Heart right ventricle (tissue), 16 donors: ENCODE measurements at places on chromosomes 6 and 20. TPM values are rescaled to one million over a fixed set of nuclear protein-coding genes. Genes with fewer than 3 reads are reported as not detected.

DNA sequence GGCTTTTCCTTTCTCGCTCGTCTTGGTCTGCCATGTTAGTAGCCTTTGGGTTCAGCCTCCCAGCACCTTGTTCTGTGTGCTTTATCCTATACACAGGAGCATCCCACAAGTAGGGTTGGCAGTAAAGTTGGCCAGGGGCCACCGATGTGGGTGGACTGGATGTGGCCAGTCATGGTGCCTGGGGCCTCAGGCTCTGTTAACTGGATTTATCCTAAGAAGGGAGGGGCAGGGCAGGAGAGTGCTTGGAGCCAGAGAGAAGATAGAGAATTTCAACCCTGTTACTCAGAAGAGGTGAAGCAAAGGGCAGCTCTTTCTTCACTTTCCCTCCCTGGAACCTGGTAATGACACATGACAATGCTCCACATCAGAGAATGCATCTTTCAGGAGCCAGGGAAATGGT lies 14.1 kb upstream of the SIRPB2 start:
- no peak for DNase-seq

DNA sequence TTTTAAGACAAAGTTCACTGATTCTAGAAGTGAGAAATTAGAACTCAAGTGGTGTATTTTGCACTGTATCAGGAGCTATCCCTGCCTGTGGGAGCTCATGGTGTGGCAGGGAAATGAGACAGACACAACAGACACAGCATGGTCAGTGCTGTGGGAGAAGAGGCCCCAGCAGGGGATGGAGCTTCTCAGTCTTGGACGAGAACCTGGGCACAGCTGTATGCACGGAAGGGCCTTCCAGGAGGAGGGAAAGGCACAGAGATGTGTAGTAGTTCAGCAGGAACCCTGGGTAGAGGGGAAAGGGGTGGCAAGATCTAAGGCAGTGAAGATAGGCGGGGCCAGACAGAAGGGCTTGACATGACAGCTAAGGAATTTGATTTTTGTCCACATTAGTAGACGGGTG lies 48.8 kb upstream of the KIF25 start:
- DNase-seq, result no peak

- DNase-seq, result peak; percentile 66
These were observed 3.7 kb downstream of the OGFR start for GRCh38 chr20:62808211-62808865.

DNA sequence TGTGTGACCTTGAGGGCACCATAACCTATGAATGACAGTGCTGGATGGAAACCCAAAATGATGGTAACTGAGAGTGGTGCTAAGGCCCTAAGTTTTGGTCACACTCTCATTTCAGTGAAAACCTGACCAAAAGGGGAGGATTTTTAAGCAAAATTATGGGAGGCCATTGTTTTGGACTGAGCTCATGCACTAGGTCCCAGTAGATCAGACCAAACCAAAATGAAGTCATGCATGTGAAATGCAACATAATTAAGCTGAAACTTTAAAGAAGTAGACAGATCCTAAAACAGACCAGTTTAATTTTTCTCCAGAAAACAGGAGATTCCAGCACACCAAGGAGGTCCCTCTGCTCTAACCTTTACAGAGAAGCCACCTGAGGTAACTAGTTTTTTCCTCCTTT lies 24.0 kb upstream of the THBS2 start:
- DNase-seq, result no peak

- no peak for DNase-seq
These were observed 31.2 kb downstream of the FAM83B start for GRCh38 chr6:54877713-54878317.

DNA sequence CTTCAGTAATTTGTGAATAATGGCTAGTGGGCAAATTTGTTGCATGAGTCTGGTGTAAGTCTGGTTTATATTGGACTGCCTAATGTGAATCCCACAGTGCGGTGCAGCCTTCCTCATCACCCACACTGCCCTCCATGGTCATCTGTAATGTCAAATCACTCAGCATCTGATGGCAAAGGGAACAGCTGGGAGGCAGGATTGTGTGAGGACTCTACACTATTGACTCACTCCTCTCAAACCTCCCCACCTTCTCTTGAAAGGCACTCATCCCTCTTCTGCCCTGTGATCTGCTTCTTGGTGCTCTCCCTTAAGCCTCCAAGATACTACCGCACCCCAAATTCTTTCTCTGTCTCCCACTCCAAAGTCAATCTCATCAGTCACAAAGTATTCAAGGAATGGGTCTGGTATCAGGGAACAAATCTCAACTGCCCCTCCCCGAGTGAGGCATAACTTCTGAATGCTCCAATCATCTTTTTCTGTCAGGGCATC lies 146.0 kb upstream of the BEND6 start:
- DNase-seq, result no peak

DNA sequence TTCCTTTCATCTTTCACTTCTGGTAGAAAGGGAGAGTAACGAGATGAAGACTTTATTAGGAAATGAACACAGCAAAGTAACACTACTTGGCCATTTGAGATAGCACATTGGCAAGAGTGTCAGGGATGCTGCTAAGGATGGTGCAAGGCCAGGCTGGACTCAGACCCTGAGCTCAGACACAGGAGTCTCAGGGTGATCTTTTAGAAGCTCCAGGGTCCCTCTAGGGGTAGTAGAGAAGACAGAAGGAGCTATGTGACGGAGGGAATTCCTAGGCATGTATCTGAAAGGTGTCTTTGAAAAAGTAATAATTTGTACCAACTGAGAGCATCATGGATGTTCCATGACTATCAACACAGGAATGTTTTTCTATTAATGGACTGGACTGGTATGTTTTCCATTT lies 436.5 kb downstream of the DHX35 start:
- no peak for DNase-seq

GRCh38 chr20:63123331-63123741 lies 92.6 kb downstream of the YTHDF1 start:
- no peak for DNase-seq

- no peak for DNase-seq
These were observed 151.6 kb downstream of the BACH2 start for GRCh38 chr6:90144928-90145555.

The BIRC7 gene
- total RNA-seq, result not detected

The PLA2G7 gene
- 0.31 TPM for total RNA-seq

The ABRACL gene
- 3.9 TPM for total RNA-seq

The EMILIN3 gene
- 2.6 TPM for total RNA-seq
